ENCODE measurements at places on chromosomes 11 and 22.

DNA sequence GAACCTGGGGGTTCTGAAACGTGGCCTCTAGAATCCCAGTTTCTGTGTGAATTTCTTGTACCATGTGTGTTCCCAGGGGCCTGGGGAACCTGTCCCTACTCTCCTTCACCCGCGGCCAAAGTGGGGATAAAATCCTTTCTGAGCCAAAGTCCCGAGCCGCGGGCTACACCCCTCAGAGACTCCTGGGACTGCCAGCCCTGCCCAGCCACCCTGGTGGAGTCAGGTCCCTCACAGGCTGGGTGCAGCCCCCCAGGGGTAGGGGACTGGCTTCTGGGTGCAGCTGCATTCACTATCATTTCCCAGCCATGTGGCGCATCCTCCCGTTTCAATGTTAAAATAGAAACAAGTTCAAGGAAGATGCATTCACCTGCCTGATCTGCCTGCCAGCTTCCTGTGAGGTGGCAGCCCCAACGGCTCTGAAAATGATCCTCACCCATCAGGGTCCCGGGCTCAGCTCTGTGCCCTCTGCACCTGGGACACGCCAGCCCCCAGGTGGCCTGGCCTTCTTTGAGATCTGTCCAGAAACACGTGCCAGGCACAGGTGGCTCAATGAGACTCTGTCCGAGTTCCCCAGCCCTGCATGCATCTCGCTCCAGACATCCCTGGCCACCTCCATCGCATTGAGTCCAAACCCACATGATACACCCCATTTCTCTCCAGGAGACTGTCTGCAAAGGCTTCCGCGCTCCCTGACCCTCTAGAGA, 338.8 kb downstream of the CTTN start:
- DNase-seq, result peak; percentile 30

GRCh38 chr11:112320668-112321067, 60.0 kb upstream of the PLET1 start:
- no peak for DNase-seq

GRCh38 chr11:83537131-83537610, 251.0 kb upstream of the CCDC90B start:
- DNase-seq, result no peak

GRCh38 chr11:84468235-84468634, 1158.9 kb downstream of the DLG2 start:
- no peak for DNase-seq

DNA sequence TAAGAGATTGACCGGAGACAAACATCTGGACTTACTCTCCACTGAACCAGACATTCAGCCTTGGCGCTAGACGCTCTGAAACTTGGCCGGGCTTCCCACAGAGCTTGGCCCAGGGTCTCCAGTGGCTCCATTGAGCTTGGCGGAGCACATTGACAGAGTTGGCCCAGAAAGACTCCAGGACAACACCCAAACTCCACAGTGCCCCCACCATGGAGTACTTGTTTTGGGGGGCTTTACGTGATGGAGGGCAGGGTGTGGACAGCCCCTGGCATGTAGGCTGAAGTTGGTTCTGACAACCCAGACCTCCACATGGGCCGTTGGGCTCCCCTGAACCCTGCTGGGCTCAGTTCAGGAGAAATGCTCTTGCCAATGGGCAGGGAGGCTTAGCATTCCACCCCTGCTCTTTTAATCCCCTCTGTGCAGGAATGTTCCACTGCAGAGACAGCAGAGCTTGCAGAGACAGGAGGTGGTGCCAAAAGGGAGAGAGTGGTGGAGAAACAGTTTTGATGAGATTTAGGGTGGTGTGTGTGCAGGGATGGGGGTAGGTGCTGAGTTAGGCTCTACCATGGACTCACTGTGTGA, 102.4 kb upstream of the TIMP3 start:
- no peak for DNase-seq

GRCh38 chr11:68411501-68411991, 49.0 kb upstream of the PPP6R3 start:
- DNase-seq, result no peak

- DNase-seq, result no peak
These were observed 16.3 kb downstream of the CHRDL2 start for GRCh38 chr11:74714904-74715303.

- no peak for DNase-seq
These were observed 369.6 kb downstream of the FAT3 start for GRCh38 chr11:92594251-92594650.

GRCh38 chr11:86726770-86727504, 54.5 kb upstream of the ME3 start:
- no peak for DNase-seq

DNA sequence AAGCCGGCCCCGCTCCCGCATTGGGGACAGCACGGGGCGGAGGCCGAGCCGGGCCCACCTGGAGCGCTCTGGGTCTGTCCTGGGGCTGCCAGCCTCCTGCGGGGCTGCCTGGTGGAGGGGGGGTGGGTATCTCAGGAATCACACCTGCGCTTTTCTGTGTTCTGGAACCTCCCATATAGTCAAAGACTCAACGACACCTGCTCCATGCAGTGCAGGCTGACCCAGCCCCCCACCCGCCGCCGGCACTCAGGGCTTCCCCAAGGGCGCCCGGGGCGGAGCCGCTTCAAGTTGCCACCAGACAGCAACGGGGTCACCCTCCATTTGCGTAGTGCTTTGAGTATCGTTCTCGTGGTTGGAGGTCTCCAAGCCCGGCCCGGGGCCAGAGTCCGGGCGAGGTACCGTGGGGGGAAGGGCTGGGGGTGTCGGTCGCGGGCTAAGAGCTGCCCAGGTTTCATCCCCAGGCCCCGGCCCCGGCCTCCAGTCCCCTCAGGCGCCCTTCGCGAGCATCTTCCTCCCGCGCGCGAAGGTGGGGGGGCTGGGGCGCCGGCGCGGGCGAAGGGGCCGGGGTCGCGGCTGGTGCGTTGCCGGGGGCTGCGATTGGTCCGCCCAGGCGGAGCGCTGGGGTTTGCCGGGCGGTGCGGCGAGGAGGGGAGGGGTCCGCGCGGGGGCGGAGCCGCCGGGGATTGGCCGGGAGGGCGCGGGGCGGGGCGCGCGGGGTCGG, 6.6 kb downstream of the TSPAN4 start:
- DNase-seq, result no peak

DNA sequence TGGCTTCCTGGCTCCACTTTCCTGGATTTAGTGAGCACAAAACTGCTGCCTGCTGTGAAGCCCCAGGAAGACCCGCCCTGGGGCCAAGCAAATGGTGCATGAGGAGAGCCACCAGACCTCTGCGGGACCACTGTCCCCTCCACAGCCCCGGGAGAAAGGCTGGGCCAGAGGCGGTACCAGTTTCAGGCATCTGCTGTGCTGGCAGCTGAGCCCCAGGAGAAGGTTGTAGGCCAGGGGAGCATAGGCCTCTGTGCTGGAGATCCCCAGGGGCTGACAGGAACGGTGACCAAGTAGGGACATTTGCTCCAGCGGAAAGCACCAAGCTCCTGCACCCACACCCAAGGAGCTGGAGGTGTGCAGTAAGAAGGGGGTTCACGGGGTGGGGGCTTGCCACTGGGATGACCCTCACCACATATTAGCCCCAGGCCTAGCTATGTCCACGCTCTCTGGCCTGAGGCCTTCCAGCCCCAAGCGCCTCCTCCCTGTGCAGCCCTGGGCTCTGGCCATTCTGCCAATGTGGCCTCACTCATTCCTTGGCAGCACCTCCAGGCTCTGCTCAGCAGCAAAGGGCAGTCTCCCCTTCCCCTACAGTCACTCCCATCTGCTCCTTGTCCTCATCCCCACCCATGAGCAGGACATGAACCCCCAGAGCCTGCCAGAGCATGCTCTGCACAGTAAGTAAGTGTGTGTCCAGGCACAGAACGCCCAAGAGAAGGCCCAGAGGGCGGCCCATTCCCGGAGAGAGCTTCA, 24.0 kb upstream of the COMT start:
- DNase-seq, result no peak

GRCh38 chr22:47225931-47226633, 463.6 kb downstream of the TBC1D22A start:
- no peak for DNase-seq

GRCh38 chr22:38201371-38201710, 453 bp upstream of the MAFF start:
- DNase-seq, result no peak

GRCh38 chr11:45517171-45517770, 148.2 kb downstream of the CHST1 start:
- DNase-seq, result no peak
